ENCODE measurements at places on chromosomes 2 and 18.

GRCh38 chr2:169712791-169713227, 18.5 kb downstream of the PHOSPHO2 start:
- DNase-seq: no peak

GRCh38 chr2:160695402-160696086, 201.9 kb upstream of the RBMS1 start:
- no peak for DNase-seq

GRCh38 chr2:72330652-72331051, 183.0 kb upstream of the CYP26B1 start:
- no peak for DNase-seq

DNA sequence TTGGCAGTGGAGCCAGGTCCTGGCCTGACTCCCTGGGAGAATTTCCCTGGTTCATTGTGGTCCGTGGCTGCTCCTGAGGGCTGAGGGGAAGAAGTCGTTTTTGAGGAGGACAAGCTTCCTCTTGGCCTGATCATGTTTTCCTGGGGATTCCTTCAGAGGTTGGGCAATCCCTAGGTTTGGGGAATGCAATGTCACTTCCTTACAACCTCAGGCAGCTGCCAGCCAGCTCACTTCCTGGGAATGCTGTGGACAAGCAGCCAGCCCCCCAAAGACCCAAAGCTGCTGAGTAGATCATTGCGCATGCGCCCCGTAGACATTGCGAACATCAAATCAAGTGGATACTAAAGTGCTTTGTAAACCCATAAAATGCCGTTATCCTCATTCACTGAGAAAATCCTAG, 7.7 kb upstream of the DNMT3A start:
- DNase-seq: peak; percentile 84

GRCh38 chr2:14750433-14750832, 117.9 kb downstream of the LRATD1 start:
- no peak for DNase-seq

DNA sequence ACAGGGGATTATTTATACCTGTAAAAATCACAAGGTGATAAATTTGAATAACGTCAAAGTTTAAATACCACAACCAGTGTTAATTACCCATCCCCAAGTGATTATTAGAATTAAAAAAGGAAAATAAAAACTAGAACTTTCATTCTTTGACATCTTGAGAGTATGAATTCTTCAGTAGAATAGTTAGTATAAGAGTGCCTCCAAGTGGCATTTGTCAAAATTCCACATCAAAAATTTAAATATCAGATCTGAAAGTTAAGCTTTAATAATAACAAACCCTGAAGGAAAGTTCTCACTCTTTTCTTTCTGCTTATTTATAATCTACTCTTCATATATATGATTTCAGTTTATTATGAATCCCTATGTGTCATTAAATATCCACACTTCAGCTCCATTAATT, 273.7 kb upstream of the KYNU start:
- no peak for DNase-seq

DNA sequence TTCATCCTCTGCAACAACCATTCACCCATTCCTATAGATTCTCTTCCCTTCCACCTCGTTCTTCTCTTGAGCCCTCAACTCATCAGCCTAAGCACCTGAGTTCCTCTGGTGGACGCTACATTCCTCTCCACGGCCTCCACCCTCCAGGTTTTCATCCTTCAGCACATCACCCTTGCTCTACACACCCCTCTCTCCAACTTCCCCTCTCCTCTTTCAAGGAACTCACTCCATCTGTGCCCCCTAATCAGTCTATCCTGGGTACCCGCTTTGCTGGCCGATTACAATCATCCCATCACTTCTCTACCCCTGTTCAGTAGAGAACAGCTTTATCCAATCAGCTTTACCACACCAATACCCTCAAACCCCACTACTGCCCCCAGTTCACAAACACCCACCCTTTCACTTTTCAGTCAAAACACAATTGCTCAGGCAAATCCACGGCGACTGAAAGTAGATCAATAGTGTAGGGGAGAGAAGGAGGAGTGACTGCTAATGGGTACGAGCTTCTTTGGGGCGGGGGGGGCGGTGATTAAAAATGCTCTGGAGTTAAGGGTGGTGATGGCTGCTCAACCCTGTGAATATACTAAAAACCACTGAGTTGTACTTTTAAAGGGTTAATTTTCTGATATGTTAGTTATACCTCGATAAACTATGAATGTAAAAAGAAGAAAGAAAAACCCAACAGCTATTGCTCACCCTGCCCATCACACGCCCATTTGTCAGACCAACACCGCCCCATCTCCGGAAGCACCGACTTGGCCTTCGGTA, 857 bp downstream of the DYM start:
- no peak for DNase-seq

- no peak for DNase-seq
These were observed 484.2 kb upstream of the NRP2 start for GRCh38 chr2:205198140-205198525.

DNA sequence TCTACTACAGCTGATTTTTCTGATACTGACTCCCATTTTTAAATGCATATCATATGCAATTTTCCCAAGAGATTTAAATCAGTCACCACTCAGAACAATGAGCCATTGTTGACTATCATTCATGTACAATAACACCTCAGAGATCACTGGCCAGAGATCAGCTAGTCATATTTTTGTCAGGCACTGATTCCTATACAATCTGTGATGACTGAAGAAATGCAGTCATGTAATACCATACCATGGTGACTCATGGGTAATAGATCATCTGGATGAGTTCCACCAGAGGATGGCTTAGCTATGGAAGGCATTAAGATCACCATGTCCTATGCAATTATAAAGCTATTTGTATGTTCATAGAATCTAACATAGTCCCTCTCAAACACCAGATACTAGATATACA, 285.7 kb upstream of the DCC start:
- DNase-seq: no peak

DNA sequence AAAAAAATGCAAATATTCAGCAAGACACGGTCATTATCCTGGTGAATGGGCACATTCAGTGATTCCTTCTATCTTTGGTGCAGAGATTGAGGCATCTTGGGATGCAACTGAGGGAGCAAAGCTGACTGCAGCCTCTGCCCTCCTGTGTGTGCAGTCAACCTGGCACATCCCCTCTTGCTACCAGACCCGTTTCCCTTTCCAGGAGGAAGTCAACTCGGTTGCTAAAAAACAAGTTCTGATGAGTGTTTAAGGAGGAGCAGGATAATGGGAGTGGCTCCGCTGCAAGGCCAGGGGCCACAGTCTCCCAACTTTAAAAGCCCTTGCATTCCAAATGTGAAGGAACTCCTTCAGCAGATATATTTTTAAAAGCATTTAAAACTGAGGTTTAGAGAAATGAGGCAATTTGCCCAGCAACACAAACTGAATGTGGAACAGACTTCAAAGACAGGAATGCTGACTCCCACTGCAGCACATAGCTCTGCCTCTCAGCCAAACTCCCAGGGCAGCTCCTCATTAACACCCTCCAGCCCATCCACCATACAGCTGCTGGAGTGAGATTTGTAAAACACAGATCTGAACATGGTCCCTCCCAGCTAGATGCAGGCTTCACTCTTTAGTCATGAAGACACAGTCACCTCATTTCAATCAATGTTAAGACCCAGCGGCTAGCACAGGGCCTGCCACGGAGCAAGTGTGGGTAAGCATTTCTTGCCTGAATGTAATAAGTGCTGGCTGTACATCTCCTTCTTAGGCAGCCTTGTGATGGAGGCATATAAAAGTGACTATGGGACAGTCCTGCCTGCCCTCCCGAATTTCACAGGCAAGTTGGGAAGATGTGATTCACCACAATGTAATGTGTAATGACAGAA, 54.3 kb downstream of the VSNL1 start:
- DNase-seq: no peak

GRCh38 chr2:183059561-183059960, 19.0 kb upstream of the DUSP19 start:
- DNase-seq: peak; percentile 56

DNA sequence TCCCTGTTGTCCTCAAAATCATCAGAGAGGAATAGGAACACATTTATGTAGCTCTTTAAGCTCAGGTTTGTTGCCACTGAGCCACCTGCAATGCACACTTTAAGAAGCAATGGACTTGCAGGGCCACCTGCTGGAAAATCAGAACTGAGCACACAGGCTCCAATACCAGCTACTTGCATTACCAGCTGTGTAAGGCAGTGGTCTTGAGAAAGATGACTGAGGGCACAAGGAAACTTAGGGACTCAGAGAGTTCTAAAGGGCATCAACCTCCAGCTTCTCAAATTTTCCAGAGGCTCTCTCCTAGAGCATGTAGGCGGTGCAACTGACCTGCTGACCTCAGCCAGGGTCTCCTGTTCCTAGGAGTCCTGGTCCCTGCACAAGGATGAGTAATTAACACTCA, 2.5 kb upstream of the CNDP2 start:
- DNase-seq: no peak

DNA sequence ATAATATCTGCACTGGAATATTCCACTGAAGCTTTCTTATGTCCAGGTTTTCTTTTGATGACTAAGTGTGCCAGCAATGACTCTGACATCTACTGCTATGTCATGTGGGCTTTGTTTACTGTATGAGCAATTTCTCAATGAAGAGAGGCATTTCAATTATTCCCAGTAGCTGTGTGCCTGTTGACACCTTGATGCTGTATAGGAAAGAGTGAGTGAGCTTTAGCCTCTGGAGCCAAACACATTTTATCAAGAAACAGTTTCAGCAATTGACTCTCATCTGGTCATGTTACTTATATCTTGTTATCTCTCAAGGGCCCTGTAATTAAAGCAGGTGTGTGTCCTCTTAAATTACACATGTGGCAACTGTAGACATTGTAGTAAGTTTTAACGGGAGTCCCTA, 493.2 kb upstream of the FANCL start:
- DNase-seq: no peak

- no peak for DNase-seq
These were observed 266.6 kb downstream of the NR4A2 start for GRCh38 chr2:156065912-156066311.

GRCh38 chr2:126896471-126896870, 2.2 kb upstream of the TEX51 start:
- DNase-seq: no peak

DNA sequence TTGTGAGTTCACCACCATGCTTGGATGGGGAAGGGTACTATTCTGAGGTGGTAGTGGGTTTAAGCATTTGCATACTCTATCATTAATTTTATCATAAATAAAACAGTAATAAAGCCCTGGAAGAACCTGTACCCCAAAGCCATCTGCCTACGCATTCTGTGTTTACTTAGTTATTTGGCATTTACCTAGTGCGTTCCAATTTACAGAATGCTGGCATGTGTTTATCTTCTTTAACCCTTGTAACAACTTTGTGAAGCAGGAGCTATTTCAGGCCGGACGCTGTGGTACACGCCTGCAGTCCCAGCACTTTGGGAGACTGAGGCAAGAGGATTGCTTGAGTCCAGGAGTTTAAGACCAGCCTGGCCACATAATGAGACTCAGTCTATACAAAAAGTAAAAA, 17.8 kb upstream of the ODC1 start:
- no peak for DNase-seq

DNA sequence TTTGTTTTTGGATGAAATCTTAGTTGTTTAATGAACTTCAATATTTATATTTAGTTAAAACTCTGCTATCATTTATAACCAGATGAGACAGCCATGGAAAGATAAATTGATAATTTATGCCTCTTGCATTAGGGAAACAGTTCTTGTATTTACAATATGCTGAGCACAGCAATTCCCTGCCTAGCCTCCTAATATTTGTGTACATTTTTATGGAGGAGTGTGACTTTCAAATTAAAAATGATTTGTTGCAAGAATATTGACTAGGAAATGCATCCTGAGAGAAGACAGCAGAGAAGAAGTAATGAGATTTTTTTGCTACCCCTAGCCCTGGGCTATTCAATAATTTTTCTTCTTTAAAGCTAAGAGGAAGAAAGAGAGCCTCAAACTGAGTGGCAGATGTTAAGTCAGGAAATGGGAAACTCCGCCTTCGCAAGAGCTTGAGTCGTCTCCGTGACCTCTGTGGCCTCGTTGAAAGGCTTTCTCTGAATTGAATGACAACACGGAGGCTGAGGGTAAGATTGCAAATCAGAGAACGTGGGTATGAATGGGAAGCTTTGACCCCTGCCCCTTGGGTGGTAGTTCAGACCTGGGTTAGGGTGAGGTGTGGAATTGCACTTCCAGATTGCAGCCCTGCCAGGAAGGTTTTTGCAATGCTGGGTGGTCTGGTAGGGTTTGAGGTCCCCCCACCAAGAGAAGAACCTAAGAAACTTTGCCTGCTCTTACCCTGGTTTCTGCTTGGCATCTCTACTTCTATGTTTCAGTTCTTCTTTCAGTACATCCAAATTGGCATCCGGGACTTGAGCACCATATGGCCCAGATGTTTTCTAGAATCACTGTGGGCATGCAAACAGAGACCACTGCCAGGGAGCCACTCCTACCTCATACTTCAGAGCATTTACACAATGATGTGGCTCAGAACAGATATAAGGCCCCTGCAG, 210.3 kb upstream of the RBMS1 start:
- no peak for DNase-seq

DNA sequence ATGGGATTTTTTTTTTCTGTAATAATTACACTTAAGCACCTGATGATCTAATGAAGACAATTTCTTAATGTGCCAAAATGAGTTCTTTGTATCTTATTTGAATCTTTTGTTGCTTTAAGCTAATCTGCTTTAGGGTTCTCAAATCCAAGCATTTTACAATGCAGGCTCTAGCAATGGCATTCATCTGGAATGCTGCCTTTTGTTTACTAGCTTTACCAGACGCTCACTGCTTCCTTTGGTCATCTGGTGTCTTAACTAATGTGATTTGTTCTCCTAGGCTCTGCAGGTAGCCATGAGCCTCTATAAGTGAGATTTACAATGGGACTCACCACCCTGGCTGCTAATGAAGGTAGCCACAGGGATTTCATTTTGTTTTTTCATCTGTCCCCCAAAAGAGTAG, 100.3 kb downstream of the GREB1L start:
- no peak for DNase-seq

DNA sequence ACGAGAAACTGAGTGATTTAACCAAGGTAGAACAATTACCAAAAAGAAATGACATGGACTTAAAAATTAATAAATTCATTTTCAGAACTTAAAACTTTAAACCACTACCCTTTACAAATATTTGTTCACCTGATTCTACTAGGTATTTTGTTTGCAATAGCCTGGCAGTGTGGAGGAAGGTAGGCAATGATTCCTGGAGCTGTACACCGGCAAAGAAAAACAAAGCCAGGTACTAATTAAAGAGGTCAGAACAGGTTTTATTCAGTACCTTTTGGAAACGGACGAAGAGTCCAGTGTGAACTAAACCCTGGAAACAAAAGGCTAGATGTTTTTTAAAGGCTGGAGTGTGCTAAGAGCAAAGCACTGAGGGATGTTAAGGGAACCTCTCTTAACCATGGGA, 561.3 kb upstream of the FSHR start:
- DNase-seq: no peak

- DNase-seq: no peak
These were observed 44.8 kb upstream of the CTDP1 start for GRCh38 chr18:79634593-79635426.

- no peak for DNase-seq
These were observed 126.2 kb upstream of the CAPN13 start for GRCh38 chr2:30933496-30933895.

DNA sequence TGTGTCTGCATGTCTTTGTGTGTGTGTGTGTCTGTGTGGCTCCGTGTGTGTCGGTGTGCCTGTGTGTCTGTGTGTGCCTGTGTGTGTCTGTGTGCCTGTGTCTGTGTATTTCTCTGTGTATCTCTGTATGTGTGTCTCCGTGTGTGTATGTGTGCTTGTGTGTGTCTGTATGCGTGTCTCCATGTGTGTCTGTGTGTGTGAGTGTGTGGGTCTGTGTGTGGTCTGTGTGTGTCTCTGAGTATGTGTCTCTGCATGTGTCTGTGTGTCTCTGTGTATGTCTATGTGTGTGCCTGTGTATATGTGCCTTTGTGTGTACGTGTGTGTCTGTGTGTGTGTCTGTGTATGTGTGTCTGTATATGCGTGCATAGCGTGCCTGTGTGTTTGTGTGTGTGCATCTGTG, 45.2 kb downstream of the MYCN start:
- no peak for DNase-seq
